ENCODE measurements at places on chromosomes 16 and 17. TPM values are rescaled to one million over a fixed set of nuclear protein-coding genes. Genes with fewer than 3 reads are reported as not detected.

Gene KRTAP9-2
- total RNA-seq = not detected

Gene WFIKKN2
- 2.0 TPM for total RNA-seq

Gene RASL10B
- 1.9 TPM for total RNA-seq

Gene ACSM2A
- 0.09 TPM for total RNA-seq

Gene SCGB1C2
- not detected for total RNA-seq

Gene VAT1L
- total RNA-seq = 1.9 TPM

Gene KCTD19
- total RNA-seq = 0.04 TPM

Gene TBC1D3D
- total RNA-seq = 0.27 TPM

Gene C16orf46
- total RNA-seq = 0.27 TPM

Gene PAGR1
- total RNA-seq = 31.3 TPM

Gene POLG2
- total RNA-seq = 12.9 TPM

Gene RNF213
- 37.0 TPM for total RNA-seq

Gene ASGR2
- 0.04 TPM for total RNA-seq

Gene NPLOC4
- 31.9 TPM for total RNA-seq

Gene FZD2
- total RNA-seq = 6.8 TPM

Gene ECI1
- 56.9 TPM for total RNA-seq

Gene KRTAP4-3
- not detected for total RNA-seq

Gene SPECC1
- 11.6 TPM for total RNA-seq

Gene SLC13A2
- total RNA-seq = not detected

Gene COX6A2
- total RNA-seq = 131 TPM

Gene ANKRD40
- total RNA-seq = 31.8 TPM

Gene ABCC3
- total RNA-seq = 0.27 TPM

Gene HGS
- 32.0 TPM for total RNA-seq

Gene EME1
- 4.3 TPM for total RNA-seq

Gene KLHL36
- total RNA-seq = 15.5 TPM

Gene KRT25
- total RNA-seq = 0.35 TPM

Gene KRT33B
- total RNA-seq = 0.09 TPM

Gene FOXC2
- total RNA-seq = 0.13 TPM

Gene TM4SF5
- total RNA-seq = not detected

Gene GAST
- total RNA-seq = not detected

Gene CRYBA1
- not detected for total RNA-seq

Gene TMEM132E
- total RNA-seq = 0.80 TPM

Gene SNX20
- 0.75 TPM for total RNA-seq

Gene HOXB8
- 0.04 TPM for total RNA-seq

Gene CDK5R1
- 4.4 TPM for total RNA-seq

Gene FADS6
- total RNA-seq = not detected

Gene ST6GALNAC2
- total RNA-seq = 1.5 TPM
